Skeletal muscle cell (primary cell): ENCODE measurements at places on chromosomes 2 and 18.
A peak's percentile ranks its signal among the peaks of the same experiment; 100 is the strongest.

GRCh38 chr2:54360055-54360792 is 95.9 kb upstream of the SPTBN1 start:
- peak; percentile 71 for DNase-seq

DNA sequence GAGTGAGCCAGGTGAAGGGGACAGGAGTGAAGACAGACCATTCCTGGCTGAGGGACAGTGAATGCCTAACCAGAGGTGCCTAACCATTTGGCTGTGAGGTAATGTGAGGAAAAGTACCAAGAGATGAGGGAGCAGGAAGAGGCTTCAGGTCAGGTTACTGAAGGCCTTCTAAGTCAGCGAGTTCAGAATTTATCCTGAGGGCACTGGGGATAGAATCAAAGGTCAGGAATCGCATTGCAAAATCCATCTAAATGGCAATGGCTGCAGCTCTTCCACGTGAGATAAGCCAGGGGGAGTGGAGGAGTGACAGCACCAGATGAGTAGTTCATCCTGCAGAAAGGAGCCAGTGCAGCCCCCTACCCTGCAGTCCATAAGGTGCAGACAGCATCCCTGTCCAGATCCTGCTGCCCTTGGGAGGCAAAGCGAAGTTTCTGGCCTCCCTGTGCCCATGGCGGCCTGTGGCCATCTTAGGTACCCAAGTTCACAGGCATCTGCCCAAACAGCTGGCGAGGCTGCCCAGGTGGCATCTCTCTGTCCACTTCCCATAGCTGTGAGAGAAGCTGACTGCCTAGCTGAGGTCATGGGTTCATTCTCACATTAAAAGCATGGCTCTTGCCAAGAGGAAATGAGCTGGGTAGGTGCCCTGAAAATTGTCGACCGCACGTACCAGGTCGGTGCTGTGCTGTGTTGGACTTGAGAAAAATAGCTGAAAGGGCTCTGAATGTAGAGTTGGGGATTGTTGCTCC is 49.5 kb downstream of the CYP27C1 start:
- DNase-seq: no peak

- no peak for DNase-seq
Observed at GRCh38 chr2:190844700-190845401, 35.8 kb upstream of the GLS start.

DNA sequence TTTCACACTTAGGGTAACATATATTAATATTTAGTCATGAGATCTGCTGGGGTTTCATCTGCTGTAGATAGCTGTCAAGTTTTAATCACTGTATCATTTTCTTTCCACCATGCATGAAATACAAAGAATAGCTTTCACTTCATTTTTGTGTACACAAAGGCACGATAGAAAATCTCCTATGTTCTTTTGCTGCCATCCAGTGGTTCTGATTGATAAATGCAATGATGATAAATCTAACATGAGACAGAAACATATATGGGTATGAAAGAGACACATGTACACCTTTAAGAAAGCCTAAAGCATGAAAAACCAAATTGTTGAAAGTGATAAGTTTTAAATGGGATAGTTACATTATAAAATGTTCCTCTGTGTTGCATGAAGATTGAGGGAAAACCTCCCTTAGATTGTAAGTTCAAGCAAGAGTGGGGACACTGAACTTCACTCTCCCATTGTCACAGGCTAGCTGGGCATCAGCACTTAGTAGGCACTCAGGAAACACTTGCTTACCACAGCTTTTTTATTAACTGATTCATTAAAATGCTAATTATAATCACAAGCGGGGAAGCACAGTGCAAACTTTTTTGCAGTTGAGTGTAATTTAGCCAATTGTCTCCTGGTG is 31.2 kb downstream of the C1D start:
- DNase-seq: no peak

DNA sequence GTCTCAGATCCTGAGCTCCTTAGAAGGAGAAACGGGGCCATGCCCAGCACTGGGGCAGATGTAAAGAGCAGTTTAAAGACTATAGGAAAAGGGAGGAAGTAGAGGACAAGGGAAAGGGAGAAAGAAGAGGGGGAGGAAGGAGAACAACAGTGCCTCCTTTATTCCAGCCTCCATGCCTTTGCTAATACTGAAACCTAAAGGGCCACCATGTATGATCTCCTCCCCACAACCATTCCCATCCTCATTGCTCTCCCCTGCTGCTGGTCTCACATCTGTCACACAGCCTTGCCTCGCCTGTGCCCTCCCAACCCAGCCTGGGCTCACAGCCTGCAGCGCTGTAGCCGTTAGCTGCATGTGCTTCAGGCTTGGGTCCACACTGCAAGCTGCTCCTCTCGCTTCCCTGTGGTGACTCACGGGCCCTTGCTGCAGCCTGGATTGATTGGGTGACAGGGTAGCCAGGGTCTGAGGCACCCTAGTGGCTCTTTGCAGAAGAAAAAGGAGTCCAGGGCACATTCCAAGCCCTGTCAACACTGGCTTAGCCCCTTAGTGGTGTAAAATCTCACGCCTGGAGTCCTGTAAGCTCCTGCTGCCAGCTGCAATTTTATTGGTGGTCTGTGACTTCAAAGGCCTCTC is 281.9 kb downstream of the SRBD1 start:
- DNase-seq: no peak

- DNase-seq: no peak
Observed at GRCh38 chr2:67002618-67003371, 394.3 kb upstream of the ETAA1 start.

DNA sequence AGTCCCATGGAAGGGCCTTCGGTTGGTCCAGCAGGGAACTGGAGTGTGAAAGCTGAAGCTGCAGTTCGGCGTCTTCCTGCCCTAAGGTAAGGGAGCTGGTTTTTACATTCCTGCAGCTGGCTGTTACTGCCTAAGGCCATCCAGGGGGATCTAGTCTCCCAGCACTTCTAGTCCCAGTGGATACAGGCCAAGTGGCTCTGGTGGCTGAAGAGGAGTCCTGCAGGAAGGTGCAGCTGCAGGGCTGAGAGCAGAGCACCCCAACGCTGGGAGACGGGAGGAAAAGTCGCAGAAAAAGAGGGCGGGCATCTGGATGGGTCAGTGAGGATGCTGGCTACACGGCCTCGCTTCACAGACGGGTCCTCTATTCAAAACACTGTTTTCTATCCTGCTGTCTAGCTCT is 225.0 kb upstream of the HS6ST1 start:
- no peak for DNase-seq

DNA sequence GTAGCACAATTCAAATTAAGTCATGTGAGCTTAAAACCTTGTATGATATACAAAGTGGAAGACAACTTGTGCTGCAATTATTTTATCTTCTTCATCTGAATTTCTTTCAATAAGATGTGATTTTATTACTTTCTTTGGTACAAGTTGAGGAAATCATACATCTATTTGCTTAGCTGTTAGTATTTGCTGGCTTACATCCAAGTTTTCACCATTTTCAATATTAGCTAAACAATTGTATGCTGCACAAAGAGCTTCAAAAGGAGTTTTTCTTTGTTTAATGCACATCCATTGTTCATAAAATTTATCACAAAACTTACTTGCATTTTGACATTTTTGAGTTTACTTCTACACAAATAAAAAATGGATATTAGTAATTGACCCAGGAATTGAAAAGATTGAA is 40.9 kb downstream of the SCN9A start:
- DNase-seq: no peak

- DNase-seq: no peak
Observed at GRCh38 chr18:10061566-10062140, 147.8 kb downstream of the VAPA start.

DNA sequence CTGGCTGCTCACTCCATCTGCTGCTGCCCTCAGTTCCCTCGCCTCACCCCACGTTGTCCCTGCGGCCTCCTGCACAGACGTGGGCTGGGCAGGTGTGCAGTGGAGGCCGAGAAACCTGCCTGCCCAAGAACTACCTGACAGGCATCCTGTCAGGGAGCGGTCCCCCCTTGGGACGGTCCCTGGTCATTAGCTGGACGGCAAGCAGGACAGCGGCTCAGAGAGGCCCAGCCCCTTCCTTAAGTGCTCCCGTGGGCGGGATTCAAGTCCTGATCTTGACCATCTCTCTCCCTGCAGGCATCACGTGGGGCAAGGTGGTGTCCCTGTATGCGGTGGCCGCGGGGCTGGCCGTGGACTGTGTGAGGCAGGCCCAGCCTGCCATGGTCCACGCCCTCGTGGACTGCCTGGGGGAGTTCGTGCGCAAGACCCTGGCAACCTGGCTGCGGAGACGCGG is 11.3 kb downstream of the BOK start:
- DNase-seq: no peak

GRCh38 chr2:55985406-55985805 is 61.8 kb upstream of the EFEMP1 start:
- DNase-seq: no peak

GRCh38 chr2:39996653-39997080 is 217.6 kb upstream of the THUMPD2 start:
- peak; percentile 87 for DNase-seq

GRCh38 chr18:58819051-58819450 is 45.6 kb upstream of the ZNF532 start:
- DNase-seq: no peak

- no peak for DNase-seq
Observed at GRCh38 chr2:15745907-15746702, 154.4 kb downstream of the DDX1 start.

- DNase-seq: no peak
Observed at GRCh38 chr2:3265981-3266924, 111.4 kb downstream of the EIPR1 start.

DNA sequence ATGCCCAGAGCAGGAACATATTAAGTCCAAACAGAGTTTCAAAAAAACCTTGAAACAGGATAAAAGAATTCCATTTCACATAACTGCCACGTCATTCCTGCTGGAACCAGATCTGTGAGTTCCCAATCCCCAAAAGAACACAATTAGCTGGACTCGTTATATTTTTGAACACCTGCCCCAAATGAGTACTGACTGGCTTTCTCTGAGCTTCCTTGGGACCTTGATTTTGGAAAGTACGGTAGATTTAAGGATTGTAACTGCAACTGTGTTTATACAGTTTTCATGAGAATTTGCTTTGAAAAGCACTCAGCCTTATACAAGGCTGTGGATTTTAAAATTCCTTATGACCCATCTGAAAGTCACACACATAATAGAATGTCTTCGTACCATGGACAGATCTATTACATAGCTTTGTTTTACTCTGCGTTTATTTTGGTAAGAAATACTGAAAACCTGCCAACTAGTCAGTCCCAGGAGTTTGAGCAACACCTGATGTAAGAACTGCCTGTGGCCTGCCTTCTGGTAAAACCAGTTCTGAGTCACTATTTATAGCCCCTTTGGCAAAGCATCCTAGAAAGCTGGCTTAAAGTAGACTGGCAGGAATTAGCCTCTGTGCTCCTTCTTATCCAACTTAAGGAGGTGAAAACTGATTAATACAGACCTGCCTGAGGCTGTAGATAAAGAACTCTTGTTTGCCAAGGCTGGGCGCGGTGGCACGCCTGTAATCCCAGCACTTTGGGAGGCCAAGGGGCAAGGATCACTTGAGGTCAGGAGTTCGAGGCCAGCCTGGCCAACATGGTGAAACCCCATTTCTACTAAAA is 48.1 kb downstream of the MERTK start:
- peak; percentile 84 for DNase-seq

DNA sequence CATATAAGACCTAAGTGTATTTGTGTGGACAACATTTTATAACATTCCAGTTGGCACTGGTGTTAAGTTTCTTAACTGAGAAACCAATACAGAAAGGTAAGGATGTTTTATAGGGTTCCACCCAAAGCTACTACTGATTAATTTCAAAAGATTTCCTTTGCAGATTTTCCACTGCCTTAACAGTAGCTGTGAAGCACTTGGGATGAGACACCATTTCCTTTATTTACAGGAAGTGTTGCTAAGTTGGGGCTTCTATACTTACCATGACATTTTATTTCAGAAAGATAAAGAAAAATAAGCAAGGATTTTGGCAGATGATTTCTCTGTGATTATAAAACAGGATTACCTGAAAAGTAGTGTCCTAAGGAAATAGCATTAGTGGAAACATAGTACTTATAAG is 234.3 kb downstream of the CALCRL start:
- no peak for DNase-seq

DNA sequence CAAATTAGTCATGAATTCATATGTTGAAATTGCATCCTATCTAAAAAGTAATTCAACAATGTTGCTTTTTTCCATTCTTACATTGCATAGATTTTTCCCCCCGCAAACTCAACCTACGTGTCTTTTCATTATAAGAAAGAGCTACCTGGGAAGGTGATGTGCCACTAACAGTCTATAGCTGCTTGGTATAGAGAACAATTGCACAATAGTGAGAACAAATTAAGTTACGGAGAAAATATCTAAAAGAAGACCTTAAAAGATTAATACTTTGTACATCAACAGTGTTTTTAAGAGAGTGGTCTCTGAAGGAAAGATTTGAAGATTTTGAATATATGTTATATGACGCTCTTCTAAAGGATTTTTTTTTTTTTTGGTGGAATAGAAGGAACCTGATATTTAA is 111.8 kb downstream of the STK39 start:
- no peak for DNase-seq

- no peak for DNase-seq
Observed at GRCh38 chr2:12334412-12334966, 382.2 kb upstream of the TRIB2 start.

DNA sequence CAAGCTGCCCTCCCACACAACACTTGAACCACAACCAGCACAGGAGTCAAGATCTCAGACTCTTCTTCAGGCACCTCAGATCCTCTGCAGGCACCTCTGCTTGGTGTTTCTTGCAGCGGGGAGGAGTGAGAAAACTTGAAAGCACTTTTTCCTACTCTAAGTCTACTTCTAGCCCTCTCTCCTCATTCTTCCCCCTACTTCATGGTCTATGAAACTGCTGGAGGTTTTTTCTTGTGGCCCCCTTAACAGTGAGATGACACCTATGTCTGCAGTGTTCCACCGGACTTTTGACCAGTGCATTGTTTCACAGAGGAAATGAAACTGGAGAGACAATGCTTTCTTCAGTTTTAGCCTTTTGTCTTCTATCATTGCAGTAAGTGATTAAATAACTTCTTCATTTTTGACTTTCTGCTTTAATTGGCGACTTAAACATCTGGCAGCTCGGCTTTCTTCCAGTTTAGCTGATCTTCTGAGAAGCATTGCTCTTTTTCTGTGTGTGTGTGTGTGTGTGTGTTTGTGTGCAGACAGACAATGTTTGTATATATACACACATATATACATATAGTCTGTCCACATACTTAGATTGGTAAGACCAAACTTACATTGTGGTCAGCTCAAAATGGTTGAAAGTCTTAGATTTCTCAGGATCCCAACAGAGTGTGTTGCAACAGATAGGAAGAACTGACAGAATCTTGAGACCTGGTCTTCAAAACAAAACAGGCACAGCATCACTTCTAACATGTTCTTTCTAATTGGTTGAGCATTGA is 1474.0 kb upstream of the TMEFF2 start:
- no peak for DNase-seq

DNA sequence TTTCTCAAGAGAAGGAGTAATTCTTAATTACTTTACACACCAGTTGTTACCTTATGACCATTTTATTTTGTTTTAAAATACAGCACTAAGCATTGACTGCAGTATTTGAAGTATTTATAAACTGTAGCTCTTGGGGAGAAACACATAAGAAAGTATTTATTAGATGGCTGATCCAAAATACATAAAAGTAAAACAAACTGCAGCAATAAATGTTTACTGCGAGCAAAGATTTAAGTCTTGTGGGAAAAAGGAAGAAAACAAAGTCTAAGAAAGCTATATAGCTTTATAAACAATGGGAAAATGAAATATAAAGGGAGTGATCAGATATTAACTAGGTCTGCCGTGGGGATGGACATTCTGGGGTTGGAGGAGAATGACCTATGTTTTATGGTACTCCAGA is 347.2 kb upstream of the ZC3H15 start:
- DNase-seq: no peak
